ENCODE measurements at places on chromosomes 7 and 10.

DNA sequence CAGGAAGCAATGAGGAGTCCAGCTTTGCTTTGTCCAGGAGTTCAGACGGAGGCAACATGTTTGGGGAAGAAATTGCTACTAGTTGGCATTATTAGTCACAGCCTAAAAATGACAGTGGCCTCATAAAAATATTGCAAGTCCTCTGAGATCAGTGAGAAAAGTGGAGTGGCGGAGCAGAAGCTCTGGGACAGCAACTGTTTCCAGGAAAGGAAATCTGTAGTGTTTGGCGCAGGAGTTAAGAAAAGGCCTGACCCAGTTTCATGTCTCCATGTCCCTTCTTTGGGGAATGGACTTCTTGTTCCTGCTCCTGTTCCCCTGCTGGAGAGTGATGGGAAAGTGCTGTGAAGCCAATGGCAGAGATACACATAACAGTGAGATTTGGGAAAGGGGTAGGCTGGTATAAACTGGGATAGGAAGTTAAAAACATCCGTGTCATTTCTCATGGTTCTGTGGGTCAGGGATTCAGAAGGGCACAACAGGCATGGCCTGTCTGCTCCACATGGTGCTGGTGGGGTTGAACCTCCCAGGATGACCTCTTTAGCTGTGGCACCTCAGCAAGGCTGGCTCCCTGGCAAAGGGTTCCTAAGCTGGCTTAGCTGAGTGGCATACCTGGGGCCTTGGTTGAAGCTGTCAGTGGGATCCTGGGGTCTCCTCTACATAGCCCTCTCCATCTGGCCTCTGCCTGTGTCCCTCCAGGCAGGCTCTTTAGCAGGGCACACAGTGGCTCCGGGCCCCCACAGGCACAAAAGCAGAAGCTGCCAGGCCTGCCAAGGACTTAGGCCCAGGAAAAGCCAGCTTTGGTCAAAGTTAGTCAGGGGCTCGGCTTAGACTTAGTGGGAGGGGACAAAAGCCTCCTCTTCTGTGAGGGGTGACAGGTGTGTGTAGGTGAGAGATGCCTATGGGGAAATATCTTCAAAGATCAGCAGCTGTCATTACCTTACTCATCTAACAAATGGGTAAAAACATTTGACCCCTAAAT, 77.7 kb downstream of the WDFY4 start:
- no peak for DNase-seq

DNA sequence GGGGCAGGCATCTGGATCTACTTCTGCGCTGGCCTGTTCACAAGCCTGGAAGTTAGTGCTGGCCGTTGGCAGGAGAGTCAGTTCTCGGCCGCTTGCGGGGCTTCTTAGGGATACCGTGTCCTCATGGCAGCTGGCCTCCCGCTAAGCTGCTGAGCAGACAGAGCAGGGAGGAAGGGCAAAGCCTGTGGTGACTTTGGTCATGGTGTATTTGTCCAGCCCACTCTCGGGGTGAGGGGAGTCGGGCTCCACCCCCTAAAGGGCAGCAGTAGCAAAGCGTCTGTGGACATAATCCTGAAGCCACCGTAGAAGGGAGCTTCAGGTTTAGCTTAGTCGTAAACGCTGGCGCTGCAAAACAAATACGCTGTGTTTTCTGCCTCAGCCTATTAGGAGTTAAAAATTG, 12.2 kb downstream of the UBE3C start:
- DNase-seq, result no peak

GRCh38 chr7:68929781-68930261, 668.5 kb upstream of the AUTS2 start:
- no peak for DNase-seq

DNA sequence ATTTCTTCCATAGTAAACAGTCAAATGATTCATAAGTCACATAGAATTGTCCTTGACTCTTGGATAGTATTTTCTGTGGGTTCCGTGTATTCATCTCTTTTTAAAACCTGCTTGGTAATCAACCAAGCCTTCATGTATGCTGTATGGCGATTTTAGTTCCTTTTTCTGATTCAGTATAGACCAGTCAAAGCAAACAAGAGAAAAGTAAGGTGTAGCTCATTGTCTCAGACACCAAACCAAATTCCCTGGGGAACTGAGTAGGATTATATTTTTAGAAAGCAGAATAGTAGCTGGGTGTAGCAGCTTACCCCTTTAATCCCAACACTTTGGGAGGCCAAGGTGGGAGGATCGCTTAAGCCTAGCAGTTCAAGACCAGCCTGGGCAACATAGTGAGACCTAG, 240.5 kb downstream of the BBS9 start:
- DNase-seq, result no peak

- no peak for DNase-seq
Observed at GRCh38 chr7:132504071-132504470, 72.2 kb downstream of the PLXNA4 start.

GRCh38 chr7:141876371-141876770, 35.1 kb upstream of the PRSS37 start:
- no peak for DNase-seq

GRCh38 chr10:124732931-124733570, 11.1 kb downstream of the FAM53B start:
- DNase-seq, result no peak

- no peak for DNase-seq
Observed at GRCh38 chr7:372546-372931, 82.6 kb downstream of the FOXL3 start.

- DNase-seq, result no peak
Observed at GRCh38 chr7:19920166-19920565, 146.7 kb upstream of the TMEM196 start.

DNA sequence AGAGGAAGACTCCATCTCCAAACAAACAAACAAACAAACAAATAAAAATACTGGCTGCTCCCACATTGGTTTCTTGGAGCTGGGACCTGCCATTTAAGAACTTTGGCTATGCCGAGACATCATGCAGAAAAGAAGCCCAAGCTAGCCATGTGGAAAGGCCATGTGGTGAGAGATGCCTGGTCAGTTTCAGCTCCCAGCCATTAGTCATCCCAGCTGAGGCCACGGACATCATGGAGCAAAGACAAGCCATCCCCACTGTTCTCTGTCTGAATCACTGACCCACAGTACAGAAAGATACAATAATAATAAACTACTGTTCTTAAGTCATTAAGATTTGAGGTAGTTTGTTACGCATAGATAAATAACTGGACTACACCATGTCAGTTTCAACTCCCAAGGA, 70.0 kb upstream of the PCBD1 start:
- no peak for DNase-seq

GRCh38 chr10:48249763-48250351, 24.6 kb downstream of the FRMPD2 start:
- no peak for DNase-seq

- no peak for DNase-seq
Observed at GRCh38 chr7:46210467-46210866, 289.4 kb upstream of the IGFBP3 start.

DNA sequence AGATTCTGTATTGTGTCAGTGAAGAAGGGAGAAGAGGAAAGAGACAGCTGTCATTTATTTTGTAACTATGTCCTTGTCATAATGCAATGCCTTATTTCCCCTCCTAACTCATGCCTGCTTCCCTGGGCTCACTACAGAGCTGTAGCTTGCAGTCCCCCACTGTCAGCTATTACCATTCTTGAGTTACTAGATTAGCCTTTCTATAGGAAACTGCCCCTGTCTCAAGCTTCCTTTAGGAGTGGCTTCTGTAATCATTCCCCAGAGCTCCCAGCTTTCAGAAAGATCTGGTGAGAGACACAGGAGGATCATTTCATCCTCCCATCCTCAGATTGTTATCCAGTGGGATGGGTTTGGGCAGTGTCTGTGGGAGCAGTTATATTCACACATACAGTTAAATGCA, 32.4 kb upstream of the SMKR1 start:
- DNase-seq, result no peak

DNA sequence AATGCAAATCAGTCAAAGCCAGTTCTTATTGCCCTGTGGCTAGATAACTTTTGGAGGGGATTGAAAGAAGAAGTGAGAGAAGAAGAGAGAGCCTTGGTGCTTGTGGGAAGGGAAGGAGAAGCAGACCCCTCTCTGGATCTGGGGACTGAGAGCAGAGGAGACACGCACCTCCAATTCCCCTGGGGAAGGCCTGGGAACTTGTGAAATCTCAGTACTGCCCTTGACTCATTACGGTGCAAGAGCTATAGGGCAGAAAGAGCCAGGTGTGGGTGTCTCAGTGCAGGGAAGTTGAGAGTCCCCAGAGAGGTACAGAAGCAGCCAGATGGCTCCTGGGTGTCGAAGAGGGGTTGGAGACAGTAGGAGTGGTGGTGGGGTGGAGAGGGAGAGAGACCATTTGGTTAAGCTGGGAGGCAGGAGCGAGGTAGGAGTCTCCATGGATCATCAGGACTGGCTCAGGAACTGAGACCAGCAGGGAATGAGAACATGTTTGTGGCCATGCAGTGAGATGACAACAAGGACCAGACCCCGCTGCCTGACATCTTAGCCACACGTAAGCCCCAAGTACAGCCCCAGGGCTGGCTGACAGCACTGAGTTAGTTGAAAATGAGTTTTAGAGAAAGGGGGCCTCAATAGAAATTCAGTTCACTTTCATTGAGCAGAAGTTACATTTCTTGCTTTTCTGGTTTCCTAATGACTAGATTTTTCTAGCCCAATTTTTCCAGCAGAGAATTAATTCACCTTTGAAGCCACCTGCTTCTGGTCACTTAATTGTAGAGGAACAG, 238.2 kb downstream of the BUB3 start:
- no peak for DNase-seq

DNA sequence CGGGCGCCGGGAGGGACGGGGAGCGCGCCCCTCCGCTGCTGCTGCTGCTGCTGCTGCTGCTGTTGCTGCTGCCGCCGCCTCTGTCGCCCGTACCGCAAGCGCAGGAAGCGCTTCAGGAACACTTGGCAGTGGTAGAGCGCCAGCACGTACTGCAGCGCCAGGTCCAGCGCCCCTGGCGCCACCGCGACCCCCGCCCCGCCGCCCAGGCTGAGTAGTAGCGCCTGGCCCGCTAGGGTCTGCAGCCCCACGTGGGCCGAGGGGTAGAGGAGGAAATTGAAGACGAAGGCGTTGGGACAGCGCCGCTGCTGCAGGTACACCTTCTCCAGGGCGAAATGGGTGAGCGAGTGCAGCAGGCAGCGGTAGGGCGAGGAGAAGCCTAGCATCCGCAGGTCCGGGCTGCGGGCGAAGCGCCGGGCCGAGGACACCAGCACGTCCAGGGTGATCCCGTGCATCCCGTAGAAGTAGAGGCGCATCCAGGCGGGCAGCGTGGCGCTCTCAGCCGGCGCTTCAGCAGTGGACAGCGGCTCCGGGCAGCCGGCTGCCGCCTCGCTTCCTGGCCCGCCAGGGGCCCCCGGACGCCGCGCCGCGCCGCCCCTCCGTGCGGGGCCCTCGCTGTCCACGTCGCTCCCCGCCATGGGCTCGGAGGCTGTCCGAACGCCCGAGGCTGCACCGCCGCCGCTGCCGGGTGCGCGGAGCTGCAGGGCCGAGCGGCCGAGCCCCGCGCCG, at the start of gene TMEM229A:
TMEM229A (minus strand) TSS at position 699 of the 726 bp plus-strand sequence; CDS start at position 635, 64 bp downstream.
- DNase-seq, result no peak

DNA sequence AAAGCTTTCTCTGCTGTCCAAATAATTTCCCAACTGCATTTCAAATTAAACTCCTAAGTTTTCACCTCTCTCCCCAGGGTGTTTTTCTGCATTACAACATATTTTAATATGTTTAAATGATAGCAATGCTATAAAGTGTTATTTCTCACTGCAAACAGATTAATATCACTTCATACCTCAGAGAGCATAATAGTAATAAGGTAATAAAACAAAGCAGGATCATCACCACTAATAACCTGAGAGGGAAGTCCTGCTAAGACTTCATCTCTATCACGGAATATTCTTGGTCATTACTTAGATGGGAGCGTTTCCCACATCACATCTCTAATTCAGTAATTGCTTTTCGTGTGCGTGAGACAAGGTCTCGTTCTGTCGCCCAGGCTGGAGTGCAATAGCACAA, 168.8 kb downstream of the PARD3 start:
- no peak for DNase-seq

GRCh38 chr7:29035044-29035740, 77.1 kb upstream of the TRIL start:
- no peak for DNase-seq

- no peak for DNase-seq
Observed at GRCh38 chr7:112881-113280, 79.5 kb upstream of the FAM20C start.

DNA sequence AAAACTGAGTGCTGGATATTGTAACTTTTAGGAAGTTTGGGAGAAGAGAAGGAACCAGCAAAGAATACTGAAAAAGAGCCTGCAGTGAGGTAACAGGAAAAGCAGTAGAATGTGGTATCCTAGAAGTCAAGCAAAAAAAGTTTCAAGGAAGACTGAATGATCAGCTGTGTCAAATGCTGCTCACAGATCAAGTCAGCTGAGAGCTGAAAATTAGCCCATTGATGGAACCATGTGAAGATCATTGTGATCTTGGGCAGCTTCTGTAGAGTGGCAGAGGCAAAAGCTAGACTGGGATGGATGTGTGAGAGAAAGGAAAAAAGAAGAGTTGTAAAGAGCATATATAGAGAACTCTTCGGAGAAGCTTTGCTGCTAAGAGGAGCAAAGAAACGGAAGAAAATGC, 315.4 kb upstream of the BMPER start:
- no peak for DNase-seq

- no peak for DNase-seq
Observed at GRCh38 chr10:63929831-63930467, 408.7 kb downstream of the REEP3 start.

DNA sequence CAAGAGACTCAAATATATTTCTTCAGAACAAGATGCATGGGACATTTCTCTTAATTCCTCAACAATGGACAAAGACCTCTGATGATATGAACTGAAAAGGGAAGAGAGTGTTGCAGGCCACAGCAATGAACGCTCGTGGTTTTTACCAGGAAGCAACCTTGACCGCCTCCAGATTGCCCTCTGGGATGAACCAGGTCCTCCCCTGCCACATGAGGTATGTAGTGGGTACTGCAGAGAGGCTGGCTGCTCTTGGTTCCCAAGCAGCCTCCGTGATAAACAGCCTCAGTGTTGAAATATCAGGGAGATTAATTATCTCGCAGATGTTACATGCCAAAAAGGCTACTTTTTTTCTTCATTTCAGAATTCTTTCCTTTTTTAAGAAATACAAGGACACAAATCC, 338.8 kb downstream of the ELMO1 start:
- DNase-seq, result no peak

DNA sequence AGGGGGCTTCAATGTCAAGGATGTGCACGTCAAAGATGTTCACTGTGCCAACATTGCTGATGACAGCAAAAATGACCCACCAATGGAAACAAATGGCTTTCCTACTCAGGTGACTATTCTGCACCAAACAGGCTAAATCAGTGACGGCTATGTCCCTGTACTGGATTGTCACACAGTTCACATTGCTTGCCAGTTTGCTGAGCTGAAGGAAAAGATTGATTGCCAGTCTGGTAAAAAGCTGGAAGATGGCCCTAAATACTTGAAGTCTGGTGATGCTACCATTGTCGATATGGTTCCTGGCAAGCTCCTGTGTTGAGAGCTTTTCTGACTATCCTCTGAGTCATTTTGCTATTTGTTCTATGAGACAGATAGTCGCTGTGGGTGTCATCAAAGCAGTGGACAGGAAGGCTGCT, 202.2 kb upstream of the ETV1 start:
- DNase-seq, result no peak
